ENCODE measurements at places on chromosomes 3 and 15.

GRCh38 chr3:161694682-161695564, 198.3 kb downstream of the OTOL1 start:
- H3K27ac ChIP-seq, result no peak overlapping the region
- H3K4me1 ChIP-seq, result no peaks in the 10 kb centered on the region
- H3K36me3 ChIP-seq, result no peaks in the 10 kb centered on the region
- H3K27me3 ChIP-seq, result no peaks in the 10 kb centered on the region

DNA sequence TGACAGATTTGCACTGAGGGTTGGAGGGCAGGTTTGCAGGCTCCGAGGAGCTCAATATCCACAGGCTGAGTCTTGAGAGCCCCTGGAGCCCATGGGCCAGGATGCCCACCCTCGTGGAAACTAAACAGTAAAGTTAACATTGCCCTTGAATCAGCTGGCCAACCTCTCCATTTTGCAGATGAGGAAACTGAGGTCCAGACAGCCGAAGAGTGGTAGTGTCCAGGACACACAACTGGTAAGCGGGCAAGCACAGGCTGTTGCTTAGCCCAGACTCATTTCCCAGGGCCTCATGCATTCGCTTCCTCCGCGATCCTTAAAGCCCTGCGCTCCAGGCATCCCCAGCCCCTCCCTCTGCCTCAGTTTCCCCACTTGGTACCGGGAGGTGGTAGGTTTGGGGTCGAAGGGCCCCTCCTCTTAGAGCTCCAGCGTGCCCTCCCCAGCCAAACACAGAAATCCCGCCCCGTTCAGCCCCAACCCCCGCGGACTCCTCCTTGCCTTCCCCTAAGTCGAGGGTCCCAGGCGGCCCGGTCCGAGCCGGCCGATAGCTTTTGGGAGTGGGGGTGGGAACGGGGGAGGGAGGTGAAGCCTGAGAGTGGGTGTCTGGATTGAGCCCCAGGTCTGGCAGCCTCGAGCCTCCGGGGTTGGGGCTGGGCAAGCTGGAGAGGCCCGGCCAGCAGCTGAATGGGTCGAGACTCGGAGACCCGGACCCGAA, 3.5 kb downstream of the PTH1R start:
- no peak for DNase-seq
- no peaks in the 10 kb centered on the region for H3K36me3 ChIP-seq
- H3K4me3 ChIP-seq, result no peak overlapping the region
- peaks cover 18% of the 10 kb centered on the region for H3K4me1 ChIP-seq
- no peak overlapping the region for H3K27ac ChIP-seq

DNA sequence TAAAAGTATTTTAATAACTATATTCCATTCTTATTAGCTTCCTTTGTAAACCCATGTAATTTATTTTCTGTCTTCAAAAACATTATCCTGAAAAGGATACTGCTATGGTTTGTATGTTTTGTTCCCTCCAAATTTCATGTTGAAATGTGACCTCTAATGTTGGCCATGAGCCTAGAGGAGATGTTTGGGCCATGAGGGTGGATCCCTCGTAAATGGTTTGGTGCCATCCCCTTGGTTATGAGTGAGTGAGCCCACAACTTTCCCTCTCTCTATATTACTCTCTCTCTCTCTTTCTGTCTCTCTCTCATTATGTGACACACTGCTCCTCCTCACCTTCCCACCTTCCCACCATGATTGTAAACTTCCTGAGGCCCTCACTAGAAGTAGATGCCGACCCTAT, 357.7 kb downstream of the MFSD1 start:
- H3K27me3 ChIP-seq, result no peaks in the 10 kb centered on the region
- H3K27ac ChIP-seq, result no peak overlapping the region
- DNase-seq, result no peak
- H3K4me3 ChIP-seq, result no peak overlapping the region
- no peaks in the 10 kb centered on the region for H3K4me1 ChIP-seq
- H3K36me3 ChIP-seq, result no peaks in the 10 kb centered on the region

DNA sequence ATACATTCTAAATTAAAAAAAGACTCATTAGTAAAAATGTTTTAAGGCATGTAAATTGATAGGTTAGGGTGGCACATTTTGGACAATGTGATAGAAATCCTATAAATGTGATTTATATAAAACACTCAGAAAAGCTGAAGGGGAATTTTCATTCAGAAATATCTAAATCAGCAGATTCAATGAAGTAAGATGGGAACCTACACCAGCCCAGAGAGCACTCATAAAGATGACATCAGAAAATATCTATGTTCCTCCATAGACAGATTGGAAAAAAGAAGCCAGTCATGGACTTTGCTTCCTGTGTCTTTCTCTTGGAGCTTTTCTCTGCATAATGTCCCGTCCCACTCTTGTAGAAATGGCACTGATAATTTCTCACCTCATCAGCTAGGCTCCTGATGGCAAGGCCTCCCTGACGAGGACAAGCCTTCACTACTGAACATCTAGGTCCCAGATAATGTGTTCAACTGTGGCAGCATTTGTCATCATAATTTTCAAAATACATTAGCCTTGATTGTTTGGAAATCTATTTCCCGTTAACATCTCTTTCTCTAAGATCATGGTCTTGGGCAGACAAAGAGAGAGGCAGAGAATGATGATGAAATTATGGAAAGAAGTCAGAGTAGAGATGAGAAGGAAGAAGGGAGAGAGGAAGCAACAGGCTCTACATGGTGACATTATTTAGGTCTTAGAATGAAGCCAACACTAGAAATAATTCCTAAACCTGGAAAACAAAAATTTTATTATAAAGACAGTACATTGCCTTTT, 354.4 kb downstream of the NTRK3 start:
- no peaks in the 10 kb centered on the region for H3K4me1 ChIP-seq
- DNase-seq, result no peak
- no peaks in the 10 kb centered on the region for H3K27me3 ChIP-seq
- no peak overlapping the region for H3K27ac ChIP-seq
- H3K36me3 ChIP-seq, result no peaks in the 10 kb centered on the region

GRCh38 chr3:173977747-173978146, 580.2 kb downstream of the NLGN1 start:
- H3K36me3 ChIP-seq, result no peaks in the 10 kb centered on the region
- no peaks in the 10 kb centered on the region for H3K4me1 ChIP-seq

DNA sequence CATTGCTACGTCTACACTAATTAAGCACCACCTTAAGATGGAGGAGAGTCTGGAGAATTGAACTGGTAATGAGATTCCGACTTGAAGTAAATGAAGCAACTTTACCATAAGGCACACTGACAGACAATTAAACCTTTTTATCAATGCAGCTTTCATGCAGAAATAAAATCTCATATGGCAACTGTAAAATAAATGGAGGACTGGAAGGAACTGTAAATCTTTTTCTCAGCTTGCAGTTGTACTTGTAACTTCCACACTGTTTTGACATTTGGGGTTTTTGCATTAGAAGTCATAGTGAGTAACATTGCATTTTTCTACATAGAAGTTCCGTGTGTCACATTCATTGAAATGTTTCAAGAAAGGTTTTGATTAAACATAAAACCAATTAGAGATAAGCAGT, 705.3 kb downstream of the NLGN1 start:
- no peak overlapping the region for H3K4me3 ChIP-seq
- H3K27ac ChIP-seq, result no peak overlapping the region
- no peaks in the 10 kb centered on the region for H3K36me3 ChIP-seq
- no peaks in the 10 kb centered on the region for H3K27me3 ChIP-seq
- DNase-seq, result no peak
- H3K4me1 ChIP-seq, result no peaks in the 10 kb centered on the region

DNA sequence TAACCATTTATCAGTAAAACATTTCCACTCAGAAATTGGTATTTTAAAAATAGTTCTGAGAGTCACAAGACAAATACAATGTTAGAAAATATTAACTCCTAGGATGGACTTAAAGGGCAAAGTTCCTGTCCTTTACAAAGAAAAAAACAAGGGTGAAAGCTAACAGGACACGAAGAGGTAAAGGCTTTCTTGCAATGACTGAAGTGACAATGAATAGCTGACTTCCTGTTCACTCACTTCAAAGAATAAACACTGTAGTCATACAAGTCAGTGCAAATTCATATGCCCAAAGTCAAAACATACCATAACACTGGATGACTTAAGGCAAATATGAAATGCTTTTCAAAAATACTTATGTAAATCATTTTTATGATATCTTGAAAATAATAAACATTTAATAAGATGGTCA, 1389.8 kb upstream of the ALCAM start:
- H3K36me3 ChIP-seq, result no peaks in the 10 kb centered on the region
- no peak overlapping the region for H3K27ac ChIP-seq
- no peak for DNase-seq
- H3K4me1 ChIP-seq, result no peaks in the 10 kb centered on the region
- no peaks in the 10 kb centered on the region for H3K27me3 ChIP-seq
- no peak overlapping the region for H3K4me3 ChIP-seq

- no peak for DNase-seq
- H3K4me1 ChIP-seq, result peaks cover 21% of the 10 kb centered on the region
- peaks cover 12% of the 10 kb centered on the region for H3K36me3 ChIP-seq
- no peaks in the 10 kb centered on the region for H3K27me3 ChIP-seq
- peak overlapping the region; percentile 0 for H3K27ac ChIP-seq
Observed at GRCh38 chr3:48926425-48927392, 8.1 kb downstream of the ARIH2 start.

GRCh38 chr3:157240408-157240807, 80.5 kb upstream of the CCNL1 start:
- H3K27ac ChIP-seq, result no peak overlapping the region
- H3K27me3 ChIP-seq, result no peaks in the 10 kb centered on the region
- H3K4me1 ChIP-seq, result no peaks in the 10 kb centered on the region
- no peak for DNase-seq
- no peaks in the 10 kb centered on the region for H3K36me3 ChIP-seq

DNA sequence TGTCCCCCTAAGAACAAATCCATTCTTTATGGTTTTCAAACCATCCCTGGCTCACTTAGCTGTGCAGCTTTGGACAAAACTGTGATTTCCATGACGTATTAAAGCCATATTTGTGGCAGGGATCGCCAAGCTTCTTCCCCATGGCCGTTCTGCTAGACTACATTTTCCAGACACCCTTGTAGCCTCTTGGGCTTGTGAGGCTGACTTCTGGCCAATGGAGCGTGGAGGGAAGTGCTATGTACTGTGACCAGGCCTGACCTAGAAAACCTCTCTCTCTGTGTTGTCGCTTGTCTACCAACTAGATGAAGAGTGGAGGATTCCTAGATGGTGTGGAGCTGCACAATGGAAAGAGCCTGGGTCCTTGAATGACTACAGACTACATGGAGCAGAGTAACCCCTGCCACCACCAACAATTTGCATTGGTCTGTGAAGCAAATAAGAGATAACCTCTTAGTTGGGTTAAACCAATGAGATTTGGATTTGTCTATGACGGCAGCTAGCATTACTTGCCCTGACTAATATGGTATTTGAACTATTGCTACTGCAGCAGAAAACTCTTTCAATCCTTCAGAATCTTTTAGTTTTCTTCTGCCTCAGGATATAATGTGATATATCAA, 22.1 kb upstream of the MGLL start:
- no peak overlapping the region for H3K27ac ChIP-seq
- no peak for DNase-seq
- no peaks in the 10 kb centered on the region for H3K4me1 ChIP-seq
- no peak overlapping the region for H3K4me3 ChIP-seq
- H3K36me3 ChIP-seq, result no peaks in the 10 kb centered on the region
- H3K27me3 ChIP-seq, result peaks cover 6% of the 10 kb centered on the region

DNA sequence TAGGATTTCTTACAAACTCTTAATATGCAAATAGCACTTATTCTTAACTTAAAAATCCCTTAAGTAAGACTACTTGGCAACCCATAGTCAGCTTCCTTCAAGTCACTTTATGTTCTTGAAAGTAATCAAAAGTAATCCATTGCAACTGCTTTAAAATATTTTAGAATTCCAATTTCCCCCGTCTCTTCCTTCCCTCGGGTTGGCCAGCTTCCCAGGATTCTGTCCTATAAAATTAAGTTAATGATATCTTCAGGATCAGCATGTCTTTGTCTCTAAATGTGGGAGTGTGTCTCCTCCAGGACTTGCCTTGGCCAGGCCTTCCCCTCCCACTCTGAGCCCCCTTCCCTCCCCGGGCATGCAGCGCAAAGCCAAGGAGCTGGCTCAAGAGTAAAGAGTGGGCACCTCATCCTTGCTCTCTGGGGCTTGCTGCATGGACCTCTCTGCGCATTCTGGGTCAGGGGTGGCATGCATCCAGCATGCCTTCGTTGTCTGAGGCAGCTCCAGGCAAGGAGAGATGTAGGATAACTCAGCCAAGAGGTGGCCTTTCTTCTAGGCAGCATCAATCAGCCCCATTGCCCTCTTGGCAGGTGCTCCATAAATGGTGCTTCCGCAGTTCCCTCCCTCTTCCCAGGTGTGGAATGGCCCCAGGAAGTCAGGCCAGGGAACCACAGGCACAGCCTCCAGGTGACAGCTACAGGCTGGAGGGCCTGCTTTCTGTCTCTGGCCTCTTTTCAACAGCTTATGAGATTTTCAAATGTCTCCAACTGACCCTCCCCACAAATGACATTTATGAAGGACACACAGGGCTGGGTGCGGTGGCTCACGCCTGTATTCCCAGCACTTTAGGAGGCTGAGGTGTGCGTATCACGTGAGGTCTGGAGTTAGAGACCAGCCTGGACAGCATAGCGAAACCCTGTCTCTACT, 108.7 kb upstream of the ALDH1A3 start:
- no peak for DNase-seq
- no peak overlapping the region for H3K27ac ChIP-seq
- no peaks in the 10 kb centered on the region for H3K4me1 ChIP-seq
- no peaks in the 10 kb centered on the region for H3K27me3 ChIP-seq

- H3K27ac ChIP-seq, result no peak overlapping the region
- no peak for DNase-seq
- peaks cover 6% of the 10 kb centered on the region for H3K4me1 ChIP-seq
- H3K36me3 ChIP-seq, result no peaks in the 10 kb centered on the region
- no peaks in the 10 kb centered on the region for H3K27me3 ChIP-seq
- no peak overlapping the region for H3K4me3 ChIP-seq
Observed at GRCh38 chr3:52886049-52886730, 11.2 kb downstream of the STIMATE start.

GRCh38 chr3:146262371-146263110, 11.6 kb upstream of the PLSCR4 start:
- H3K27ac ChIP-seq, result no peak overlapping the region
- no peaks in the 10 kb centered on the region for H3K27me3 ChIP-seq
- DNase-seq, result no peak
- no peaks in the 10 kb centered on the region for H3K36me3 ChIP-seq

- H3K4me1 ChIP-seq, result no peaks in the 10 kb centered on the region
- no peak for DNase-seq
- H3K27ac ChIP-seq, result no peak overlapping the region
- no peaks in the 10 kb centered on the region for H3K36me3 ChIP-seq
- no peak overlapping the region for H3K4me3 ChIP-seq
Observed at GRCh38 chr3:52112056-52112455, 42.2 kb downstream of the POC1A start.

DNA sequence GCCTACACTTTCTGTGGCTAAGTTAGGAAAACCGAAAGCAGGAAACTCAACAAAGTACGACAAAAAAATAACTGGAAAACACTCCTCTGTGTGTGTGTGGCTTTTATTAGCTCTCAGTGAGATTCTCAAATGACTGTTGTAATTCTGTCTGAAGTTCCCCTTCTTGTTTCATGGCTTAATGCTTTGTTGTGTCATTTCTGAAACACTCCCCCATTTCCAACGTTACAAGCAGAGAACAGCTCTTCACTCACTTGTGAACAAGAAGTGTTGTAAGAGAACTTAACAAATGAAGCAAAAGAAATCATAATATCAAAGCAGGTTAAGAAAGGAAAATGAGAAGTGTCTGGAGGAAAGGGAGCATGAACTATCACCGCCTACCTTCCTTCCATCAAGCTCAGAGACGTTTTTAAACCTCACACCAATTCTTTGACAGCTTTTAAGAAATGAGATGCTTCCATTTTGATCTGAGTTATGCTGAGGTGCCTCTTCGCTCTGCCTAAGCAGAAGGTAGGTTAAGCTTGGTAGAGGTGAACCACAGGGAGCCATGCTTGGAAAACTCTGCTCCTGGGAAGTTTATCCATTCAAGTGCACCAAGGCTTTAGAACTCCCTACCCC, 12.4 kb upstream of the SEC62 start:
- DNase-seq, result no peak
- peaks cover 4% of the 10 kb centered on the region for H3K27me3 ChIP-seq
- no peaks in the 10 kb centered on the region for H3K4me1 ChIP-seq
- H3K4me3 ChIP-seq, result no peak overlapping the region
- H3K36me3 ChIP-seq, result no peaks in the 10 kb centered on the region

Data from T-cell (primary cell).